ENCODE measurements at places on chromosomes 7 and 10. TPM values are rescaled to one million over a fixed set of nuclear protein-coding genes. Genes with fewer than 3 reads are reported as not detected.

GIMAP7 gene
- total RNA-seq, result 13.0 TPM

TEX36 gene
- total RNA-seq, result not detected

DNA sequence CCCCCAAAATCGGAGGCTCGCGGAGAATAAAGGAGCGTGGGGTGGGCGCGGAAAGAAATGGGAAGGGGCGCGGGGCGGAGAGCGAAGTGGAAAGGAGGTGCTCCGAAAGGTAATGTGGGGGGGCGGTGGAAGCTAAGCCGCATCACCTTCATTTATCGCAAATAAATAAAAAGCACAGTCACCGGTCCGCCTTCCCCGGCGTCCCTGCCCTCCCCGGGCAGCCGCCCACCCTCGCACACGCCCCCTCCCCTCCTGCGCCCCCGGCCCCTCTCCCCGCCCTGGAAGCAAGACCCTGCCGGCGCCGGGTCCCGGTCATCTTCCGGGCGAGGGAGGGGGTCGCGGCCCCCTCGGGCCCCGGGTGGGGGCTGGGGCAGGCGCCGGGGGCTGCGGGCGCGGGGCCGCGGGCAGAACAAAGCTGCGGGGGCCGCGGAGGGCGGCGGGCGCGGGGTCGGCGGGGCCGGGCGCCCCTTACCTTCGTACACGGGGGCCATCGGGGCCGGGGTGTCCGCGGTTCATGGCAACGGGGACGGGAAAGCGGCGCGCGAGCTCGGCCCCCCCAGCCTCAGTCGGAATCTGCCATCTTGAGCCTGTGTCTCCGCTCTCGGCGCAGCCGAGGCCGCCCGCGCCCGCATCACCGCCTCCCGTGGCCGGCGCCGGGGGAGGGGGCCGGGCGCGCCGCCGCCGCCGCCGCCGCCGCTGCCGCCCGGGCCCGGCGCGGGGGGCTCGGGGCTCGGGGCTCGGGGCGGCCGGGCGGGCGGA is 486 bp downstream of the HIPK2 start:
- DNase-seq, result no peak

GRCh38 chr10:73941300-73941699 is 30.4 kb downstream of the PLAU start:
- no peak for DNase-seq

DNA sequence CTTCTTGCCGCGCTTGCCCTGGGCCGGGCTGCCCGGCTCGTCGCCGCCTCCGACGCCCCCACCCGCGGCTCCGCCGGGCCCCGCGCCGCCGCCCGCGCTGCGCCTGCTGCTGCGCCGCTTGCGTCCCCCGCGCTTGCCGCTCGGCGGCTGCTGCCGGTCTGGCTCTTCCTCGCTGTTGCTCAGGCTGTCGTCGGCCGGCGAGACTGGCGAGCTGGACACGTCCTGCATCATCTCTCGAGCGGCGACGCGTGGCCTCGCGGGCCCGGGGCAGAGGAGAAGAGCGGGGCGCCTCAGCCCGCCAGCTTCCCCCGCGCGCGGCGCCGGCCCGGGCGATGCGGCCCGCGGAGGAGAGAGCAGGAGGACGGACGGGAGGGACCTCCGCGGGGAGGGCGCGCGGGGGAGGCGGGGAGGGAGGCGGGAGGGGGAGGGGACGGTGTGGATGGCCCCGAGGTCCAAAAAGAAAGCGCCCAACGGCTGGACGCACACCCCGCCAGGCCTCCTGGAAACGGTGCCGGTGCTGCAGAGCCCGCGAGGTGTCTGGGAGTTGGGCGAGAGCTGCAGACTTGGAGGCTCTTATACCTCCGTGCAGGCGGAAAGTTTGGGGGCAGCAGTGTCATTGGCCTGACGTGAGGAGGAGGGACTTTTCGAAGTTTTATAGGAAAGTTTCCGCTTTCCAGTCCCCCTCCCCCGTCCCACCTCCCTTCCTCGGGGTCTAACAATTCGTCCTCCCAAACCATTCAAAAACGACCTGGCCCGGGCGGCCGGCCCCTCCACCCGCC is at the start of gene TWIST1:
TSS of gene TWIST1 (minus strand) at position 546 of the 779 bp plus-strand sequence. CDS start at position 231, 315 bp downstream.
- no peak for DNase-seq

- no peak for DNase-seq
Measured at GRCh38 chr7:30090111-30090510, 44.7 kb upstream of the MTURN start.

DNA sequence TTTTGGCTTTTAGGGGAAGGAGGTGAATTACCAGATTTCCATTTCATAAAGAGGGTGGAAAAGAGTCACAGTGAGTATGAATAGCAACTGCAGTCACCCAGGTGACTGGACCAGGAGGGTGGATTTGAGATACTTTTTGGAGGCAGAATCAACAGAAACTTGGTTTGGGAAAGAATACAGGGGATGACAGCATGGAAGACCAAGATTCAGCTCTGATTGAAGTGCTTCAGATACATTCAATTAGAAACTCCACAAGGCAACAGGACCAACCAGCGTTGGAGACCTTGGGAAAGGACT is 83.0 kb downstream of the SGMS1 start:
- no peak for DNase-seq

DNA sequence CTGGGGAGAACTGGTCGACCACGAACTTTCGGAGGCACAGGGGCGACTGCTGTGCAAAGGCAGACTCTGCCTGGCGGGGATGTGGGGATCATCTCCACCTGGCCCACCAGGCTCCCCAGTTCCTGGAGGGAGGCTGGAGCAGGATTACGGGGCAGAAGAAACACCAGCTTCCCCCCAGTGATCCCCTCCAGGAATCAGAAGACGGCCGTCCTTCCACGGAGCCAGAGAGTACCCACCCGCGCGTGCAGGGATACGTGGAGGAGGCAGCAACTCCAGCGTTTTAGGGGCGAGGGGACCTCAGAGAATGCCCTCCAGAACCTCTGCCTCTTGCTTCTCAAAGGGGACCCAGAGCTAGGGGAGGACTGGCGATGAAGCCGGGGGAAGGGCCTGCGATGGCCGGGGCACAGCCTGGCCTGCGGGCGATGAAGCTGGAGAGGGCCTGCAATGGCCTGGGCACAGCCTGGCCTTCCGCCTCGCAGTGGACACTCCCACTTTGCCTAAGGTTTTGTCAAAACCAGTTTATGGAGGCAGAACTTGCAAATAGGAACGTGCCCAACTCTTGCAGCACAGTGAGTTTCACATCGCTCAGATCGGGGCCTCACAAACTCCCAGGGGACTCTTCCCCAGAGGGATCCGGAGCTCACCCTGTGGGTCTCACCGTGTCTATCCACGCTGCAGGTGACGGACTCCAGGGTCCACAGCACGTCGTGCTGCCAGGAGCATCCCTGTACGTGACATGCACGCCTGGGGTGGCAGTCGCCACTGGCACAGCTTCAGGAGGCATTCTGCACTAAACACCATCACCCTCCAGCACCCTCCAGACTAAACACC is 77.9 kb upstream of the PDGFA start:
- DNase-seq, result no peak

DNA sequence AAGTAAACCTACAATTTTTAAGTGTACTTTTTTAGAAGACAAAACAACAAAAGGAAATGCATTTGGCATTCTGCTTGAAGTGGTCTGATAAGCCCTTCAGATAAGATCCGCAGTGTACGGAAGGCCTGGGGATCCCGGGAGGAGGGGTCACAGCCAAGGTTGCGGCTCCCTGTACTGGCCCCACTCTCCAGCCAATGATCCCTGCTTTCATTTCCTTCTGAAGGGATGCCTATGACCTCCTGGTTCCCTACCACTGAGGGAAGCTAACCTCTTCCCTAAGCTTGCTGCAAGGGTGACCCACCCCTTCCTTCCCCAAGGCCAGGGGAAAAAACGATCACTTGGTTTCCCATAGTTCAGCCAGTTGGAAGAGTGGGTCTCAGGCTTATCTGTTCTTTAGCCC is 5.3 kb downstream of the DENND2A start:
- no peak for DNase-seq
